LHCN-M2 (cell line): ENCODE measurements at places on chromosomes 16 and 17.

GRCh38 chr16:75341564-75342307 is 90.3 kb upstream of the BCAR1 start:
- DNase-seq, result no peak

DNA sequence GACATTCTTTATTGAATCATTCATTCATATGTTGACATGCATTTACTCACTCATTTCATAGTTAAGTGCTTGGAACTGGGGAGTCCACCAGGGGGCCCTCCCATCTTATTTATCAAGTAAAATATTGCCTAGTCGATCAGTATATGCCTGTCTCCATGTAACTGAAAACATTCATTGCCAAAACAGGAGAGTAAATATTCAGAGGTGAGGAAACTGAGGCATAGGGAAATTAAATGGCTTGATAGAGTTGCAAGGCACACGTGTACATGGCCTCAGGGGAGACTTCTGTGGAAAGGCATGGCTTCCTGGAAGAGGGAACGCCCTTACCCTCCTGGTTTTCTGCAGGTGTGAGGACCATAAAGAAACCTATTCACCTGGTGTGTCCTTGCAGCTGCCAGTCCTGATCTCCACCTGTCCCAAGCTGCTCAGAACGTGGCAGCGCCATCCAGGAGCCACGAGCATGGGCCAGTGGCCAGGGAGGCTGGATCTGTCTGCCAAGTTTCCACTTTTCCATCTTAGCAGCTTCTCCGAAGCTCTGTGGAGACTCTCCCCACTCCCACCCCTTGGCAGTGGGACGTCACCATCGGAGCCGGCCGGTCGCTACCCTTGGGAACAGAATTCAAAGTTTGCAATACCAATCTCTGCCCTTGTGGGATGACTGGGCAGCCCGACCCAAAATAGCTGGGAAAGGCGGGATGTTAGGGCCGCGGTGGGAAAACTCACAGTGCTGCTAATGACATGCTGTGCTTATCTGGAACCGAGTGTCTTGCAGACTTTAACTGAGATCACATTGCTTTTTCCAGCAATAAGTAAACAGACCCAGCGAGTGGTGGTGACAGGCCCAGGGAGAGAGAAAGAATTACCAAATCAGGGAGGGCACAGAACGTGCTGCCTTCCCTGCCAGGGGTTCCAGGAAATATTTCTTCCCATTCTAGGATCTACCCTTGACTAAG is 4.1 kb upstream of the C1QTNF1 start:
- DNase-seq, result peak; percentile 68

DNA sequence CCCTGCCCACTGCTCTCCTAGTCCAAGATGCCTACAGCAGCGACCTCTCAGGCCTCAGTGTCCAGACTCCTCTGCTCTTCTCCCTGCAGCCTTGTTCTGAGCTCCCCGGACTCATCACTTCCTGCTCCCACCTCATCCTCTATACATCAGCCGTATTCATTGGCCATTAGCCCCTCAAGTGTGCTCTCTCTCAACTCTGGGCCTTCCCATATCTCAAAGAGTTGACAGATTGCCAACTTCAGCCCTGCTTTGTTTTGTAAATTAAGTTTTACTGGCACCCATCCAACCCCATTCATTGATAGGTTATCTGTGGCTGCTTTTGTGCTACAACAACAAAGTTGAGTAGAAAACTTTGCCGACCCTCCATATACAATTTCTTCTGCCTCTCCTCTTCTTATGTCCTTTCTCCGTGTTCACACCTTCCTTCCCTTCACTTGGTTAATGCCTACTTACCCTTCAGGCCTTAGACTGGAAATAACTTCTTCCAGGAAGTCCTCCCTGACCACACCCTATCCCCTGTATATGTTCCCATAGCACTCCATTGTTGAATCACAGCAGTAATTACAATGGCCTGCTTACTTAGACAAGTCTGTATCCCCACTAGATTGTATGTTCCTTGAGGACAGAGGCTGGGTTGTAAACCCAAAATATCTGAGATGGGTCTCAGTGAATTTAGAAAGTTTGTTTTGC is 63.4 kb upstream of the TANC2 start:
- no peak for DNase-seq

DNA sequence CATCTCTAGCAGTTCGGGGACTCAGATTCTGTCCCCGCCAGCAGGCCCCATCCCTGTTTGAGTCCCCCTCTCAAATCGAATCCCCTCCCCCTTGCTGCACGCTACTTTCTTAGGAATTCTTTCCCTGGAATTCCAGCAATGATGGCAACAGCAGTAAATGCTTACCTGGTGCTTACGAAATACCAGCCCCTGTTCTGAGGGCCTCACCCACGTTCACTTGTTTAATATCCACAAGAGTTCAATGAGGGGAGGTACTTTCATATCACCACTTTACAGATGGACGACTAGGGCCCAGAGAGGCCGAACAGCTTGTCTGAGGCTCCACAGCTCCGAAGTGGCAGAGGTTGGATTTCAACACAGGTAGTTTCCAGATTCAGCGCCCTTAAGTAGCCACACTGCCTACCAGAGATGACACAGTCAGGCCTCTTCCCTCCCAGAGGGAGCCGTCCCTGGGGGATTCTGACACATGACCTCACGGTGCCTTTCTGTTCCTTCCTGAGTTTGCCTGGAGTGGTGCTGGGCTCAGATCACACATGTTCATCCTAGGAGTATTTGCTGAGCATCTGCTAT is 120.7 kb upstream of the GSE1 start:
- no peak for DNase-seq

- no peak for DNase-seq
Measured at GRCh38 chr17:38569701-38570512, 35.8 kb downstream of the SRCIN1 start.

GRCh38 chr17:15501282-15501681 is 33.9 kb upstream of the CDRT4 start:
- no peak for DNase-seq

DNA sequence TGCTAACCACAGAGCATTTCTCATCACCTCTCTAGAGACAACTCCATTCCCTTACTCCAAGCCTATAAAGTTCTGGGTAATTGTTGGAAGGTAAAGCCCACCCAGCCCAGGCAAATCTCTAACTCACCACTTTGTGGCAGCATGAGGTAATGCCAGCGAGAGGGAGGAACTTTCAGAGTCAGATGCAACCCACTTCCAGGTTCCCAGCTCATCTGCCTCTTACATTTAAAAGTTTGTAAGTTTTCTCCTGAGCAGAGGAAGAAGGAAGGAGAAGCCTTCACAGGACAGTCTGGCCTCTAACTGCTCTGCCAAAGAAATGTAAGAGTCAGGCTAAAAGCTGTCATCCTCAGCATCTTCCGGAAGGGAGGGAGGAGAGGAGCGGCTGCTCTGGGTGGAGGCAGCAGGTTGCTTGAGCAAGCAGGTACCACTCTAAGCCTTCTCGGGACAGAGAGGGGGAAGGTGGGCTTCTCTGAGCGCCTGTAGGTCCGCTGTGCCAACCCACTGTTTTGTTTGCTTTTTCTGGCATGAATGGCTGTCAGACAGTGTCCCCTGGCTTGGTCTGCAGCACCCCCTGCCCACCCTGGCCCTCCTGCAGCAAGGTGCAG is 1.0 kb downstream of the ZNF319 start:
- DNase-seq, result peak; percentile 40

- no peak for DNase-seq
Measured at GRCh38 chr17:45409659-45410076, 23.0 kb downstream of the ARHGAP27 start.
